Stimulated activated CD4-positive, alpha-beta T cell treated with anti-CD3 and anti-CD28 coated beads, TNF-alpha, amount 100 ng/mL, for 1 hour (primary cell): ENCODE measurements at places on chromosomes 12 and 14.

- DNase-seq = no peak
Observed at GRCh38 chr14:46048127-46048526, 603.5 kb downstream of the RPL10L start.

- no peak for DNase-seq
Observed at GRCh38 chr14:29759521-29760340, 167.9 kb downstream of the PRKD1 start.

- DNase-seq = no peak
Observed at GRCh38 chr12:103547929-103548328, 39.1 kb upstream of the STAB2 start.

- no peak for DNase-seq
Observed at GRCh38 chr12:1798641-1799020, 21.7 kb upstream of the LRTM2 start.

- DNase-seq = no peak
Observed at GRCh38 chr12:20624718-20625117, 70.4 kb upstream of the SLCO1C1 start.

- DNase-seq = no peak
Observed at GRCh38 chr12:22709292-22709691, 84.3 kb downstream of the ETNK1 start.

- no peak for DNase-seq
Observed at GRCh38 chr14:61433169-61433568, 111.8 kb downstream of the PRKCH start.

DNA sequence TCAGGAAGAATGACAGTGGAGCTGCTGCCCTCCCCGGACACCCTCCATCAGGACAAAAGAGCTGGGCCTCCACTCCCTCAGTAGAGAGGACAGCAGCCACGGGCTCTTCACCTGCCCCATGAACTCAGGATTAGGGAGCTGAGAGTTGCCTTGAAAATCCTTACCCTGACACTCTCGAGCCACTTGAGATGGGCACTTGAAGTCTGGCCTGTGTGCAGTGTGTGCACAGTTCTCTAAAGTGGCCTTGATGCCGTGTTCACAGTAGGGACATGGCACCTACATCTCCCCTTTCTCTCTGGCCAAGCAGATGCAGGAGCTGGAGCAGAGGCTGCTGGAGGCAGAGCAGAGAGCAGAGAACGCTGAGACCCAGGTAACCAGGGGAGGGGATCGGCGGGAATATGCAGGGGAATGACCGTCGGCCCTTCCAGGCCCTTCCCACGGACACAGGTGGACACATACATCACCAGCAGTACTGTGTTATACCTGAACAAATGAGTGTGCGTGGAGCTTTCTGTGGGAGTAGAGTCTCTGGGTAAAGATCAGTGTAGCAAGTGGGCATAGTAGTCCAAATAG, 22.5 kb downstream of the PLEKHH1 start:
- DNase-seq = no peak

GRCh38 chr12:47910981-47911380, 6.2 kb upstream of the VDR start:
- no peak for DNase-seq

GRCh38 chr12:122006186-122006926, 15.3 kb upstream of the BCL7A start:
- no peak for DNase-seq

DNA sequence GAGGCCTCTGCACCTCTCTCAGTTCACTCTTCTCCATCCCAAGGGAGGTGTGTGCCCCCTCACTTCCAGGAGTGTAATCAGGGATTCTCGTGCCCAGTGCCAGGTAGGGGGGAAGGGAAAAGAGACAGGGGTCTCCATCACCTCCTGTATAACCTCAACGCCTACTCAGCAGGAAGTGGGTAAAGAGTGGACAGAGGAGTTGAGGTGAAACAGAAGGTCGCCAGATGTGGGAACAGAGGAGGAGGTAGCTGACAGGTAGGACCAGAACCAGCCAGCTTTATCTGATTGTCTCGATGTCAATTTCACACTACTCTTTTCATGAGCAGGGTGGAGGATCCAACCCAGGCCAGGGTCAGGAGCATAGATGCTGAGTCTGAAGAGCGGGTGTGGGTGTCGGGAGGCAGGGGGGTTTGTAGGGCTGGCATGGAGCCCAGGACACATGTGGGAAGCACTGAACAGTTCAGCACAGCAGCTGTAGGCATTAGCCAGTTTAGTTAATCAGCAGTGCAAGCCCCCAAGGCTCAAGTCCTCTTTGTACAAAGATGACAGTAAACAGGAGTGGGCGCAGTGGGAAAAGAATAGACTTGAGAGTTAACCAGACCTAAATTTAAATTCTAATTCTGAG, 213.5 kb downstream of the PELI2 start:
- DNase-seq = no peak

GRCh38 chr12:117038919-117039318, 60.3 kb downstream of the TESC start:
- DNase-seq = no peak

DNA sequence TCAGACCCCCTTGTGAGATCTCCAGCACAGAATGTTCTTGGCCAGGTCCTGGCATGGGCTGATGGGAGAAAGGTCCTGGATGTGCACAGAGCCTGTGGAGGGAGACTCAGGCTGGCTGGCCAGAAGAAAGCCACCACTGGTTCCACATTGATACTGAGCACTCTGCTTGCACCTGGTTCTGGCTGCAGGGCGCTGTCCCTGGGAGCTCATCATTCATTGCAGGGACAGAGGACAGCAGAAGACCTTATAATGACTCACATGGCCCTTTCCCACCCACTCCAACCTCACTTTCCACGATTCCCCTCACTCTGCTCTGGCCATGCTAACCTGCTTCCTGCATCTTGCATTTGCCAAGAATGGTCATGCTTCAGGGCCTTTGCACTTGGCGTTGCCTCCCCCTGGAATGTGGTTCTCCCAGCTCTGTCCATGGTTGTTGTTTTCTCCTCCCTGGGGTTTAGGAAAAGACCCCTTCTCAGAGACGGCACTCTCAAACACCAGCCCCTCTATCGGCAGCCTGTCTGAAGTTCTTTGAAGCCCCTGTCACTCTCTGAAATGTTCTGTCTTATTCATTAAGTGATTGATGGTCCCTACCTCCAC, 10.3 kb downstream of the KRT7 start:
- DNase-seq = no peak

- DNase-seq = no peak
Observed at GRCh38 chr12:52364061-52364460, 3.2 kb downstream of the KRT85 start.

DNA sequence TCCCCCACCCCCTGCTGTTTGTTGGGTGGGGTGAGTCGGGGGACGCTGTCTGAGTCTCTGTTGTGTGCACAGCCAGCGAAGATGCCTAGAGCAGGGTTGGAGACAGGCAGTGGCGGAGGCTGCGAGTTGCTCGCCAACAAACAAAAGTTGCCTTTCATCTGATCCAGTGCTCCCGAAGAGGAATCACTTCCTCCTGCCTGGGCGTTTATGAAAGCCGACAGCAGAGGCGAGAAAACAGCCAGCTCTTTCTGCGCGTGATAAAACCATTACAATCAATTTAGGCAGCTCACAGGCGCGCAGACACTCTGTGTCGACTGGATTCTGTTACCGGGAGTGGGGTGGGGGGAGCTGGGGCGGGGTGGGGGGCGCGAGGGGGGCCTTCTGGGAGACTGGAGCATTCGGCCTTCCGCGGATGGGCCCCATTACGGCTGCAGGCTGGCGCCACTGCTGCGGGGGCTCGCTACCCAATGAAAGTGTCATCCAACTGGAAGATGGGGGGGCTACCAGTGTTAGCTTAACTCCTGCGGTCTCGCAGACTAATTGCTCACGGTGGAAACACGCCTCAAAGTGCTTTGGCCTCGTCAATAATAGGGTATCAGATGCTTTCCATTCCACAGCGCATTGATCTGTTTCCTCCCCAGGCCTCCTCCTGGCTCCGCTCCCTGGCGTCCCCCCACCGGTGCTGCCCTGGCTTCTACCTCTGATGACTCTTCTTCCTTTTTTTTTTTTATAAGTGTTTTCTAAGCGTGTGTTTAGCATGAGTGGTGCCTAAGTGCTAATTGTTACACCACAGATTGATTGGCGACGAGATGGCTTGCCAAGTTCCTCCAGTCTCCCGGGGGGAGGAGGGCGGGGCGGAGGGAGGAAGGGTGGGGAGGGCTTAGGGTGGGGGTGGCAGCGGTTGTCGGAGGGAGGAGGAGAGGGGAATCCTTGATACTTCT, 678.4 kb downstream of the MED13L start:
- no peak for DNase-seq

DNA sequence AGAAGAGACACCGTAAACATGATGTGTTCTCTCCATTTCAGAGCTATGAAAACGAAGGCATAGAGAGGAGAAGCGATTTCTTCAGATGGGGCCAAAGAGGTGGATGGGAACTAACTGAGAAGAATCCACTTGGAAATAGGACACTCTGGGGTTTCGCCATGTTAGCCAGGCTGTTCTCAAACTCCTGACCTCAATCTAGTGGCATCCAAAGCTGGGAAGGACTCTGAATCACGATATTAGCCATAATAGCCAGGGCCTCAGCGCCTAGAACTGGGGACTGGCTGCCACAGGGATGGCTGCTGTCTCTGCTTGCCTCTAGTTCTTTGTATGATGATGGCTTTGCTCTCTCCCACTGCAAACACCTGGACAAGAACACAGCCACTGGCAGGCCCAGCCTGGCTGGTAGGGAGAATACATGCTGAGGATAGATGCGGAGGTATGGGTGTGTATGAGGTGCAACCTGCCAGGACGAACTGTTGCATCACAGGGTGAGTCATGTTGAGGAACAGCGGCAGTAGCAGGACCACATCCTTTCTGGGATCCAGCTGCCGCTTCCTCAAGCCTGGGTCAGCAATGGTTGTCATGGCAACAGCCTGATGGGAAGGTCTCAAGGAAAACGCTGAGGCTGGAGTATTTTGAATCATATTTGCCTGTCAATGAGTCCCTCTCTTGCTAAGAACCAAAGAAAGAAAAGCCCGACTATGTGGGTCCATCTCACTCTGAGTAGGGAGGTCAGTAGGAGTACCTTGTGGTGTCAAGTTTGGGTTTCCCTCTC, 31.1 kb downstream of the CCDC177 start:
- DNase-seq = no peak

GRCh38 chr14:89661392-89661791, 244.4 kb upstream of the FOXN3 start:
- DNase-seq = no peak

DNA sequence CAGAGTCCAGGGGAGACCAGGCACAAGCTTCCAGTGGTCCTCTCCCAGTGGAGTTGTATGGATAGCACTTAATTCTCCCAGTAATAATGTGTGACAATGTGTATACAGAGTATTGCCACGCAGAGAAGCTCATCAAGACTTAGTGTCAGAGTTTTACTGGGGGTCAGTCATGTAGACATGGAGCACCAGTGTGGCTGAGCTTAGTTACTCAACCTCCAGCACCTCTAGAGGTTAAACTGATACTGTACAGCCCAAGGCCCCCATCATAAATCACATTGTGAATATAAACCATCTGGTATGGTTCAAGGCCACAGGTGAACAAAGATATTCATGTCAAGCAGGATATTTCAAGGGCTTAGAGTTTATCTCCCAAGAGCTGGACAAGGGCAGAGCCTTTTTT, 378.1 kb upstream of the TMPO start:
- DNase-seq = no peak

- DNase-seq = no peak
Observed at GRCh38 chr12:101598483-101598882, 3.7 kb downstream of the MYBPC1 start.

DNA sequence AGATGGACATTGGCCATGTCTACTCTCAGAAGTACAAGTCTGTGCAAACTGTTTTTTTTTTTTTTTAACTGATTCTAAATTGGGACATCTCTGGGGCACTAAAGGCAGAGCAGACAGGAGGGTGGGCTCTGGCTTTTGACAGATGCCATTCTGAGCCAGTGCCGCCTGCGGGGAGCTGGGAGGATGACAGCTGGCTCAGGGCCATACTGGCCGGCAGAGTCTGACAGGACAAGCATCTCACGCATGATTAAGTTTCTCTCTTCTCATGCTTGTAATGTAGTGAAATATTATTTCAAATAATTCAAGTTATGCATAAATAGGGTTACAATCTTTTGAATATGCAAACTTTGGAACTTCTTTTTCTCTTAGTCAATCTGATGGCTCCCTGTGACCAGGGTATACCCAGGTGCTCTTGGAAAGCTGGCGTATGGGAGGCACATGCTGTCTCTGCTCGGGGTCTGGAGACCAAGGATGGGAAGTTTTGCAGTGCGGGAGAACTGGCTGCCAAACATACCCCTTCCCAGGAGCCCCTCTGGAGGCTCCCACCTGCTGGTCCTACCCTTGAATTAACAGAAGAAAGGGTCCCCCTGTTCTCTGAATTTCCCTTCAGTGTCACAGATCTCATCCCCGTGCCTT, 7.6 kb downstream of the CDCA4 start:
- no peak for DNase-seq

GRCh38 chr12:65607401-65607841, 216.9 kb upstream of the HMGA2 start:
- DNase-seq = no peak

- no peak for DNase-seq
Observed at GRCh38 chr12:132281038-132281437, 48.4 kb downstream of the GALNT9 start.

DNA sequence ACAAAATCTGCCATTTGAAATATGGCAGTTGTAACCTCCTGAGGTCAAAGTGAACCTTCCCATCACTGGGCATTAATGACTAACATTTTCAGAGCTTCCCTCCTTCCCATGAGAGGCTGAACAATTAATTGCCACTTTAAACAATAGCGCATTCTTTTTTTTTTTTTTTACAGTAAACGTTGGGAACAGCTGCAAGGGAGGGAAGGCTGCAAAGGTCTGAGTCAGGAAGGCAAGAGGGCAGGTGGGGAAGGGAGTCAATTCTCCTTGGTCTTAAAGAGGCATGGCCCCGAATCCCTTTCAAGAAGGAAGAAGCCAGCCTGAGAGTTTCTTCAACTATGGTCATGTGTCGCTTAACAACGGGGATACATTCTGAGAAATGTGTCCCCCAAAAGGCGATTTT, 41.0 kb upstream of the PLEKHG3 start:
- DNase-seq = no peak

GRCh38 chr14:68153275-68153674, 333.7 kb downstream of the RAD51B start:
- no peak for DNase-seq

DNA sequence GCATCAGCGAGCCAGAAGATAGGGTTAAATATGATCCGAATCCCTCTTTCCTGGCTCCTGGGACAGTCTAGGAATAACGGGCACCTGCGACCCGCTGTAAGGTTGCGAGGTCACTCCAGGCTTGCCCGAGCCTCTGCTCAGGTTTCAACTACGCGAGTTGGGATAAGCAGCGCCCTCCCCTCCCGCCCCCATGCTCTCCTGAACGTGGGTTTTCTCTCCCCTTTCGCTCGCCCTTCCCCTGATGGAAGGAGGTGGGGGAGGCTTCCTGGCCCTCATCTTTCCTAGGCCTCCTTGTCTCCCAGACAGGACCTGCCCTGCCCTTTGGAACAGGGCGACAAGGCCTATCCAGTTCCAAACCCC, 753 bp upstream of the ATP5MC2 start:
- no peak for DNase-seq
